ENCODE measurements at places on chromosomes 5 and 9. TPM values are rescaled to one million over a fixed set of nuclear protein-coding genes. Genes with fewer than 3 reads are reported as not detected.

Gene PCDHGB1
- 2.7 TPM for total RNA-seq

- H3K36me3 ChIP-seq, result no peaks in the 10 kb centered on the region
- no peak overlapping the region for H3K27ac ChIP-seq
- no peaks in the 10 kb centered on the region for H3K4me1 ChIP-seq
Observed at GRCh38 chr9:128716581-128717254, 7.2 kb downstream of the ZDHHC12 start.

GRCh38 chr5:177987326-177987725 is 8.7 kb downstream of the PROP1 start:
- no peak for DNase-seq
- H3K4me3 ChIP-seq, result no peak overlapping the region
- no peaks in the 10 kb centered on the region for H3K36me3 ChIP-seq
- H3K27ac ChIP-seq, result no peak overlapping the region
- peaks cover 8% of the 10 kb centered on the region for H3K27me3 ChIP-seq
- no peaks in the 10 kb centered on the region for H3K4me1 ChIP-seq

GRCh38 chr9:106878934-106879333 is 16.0 kb downstream of the ZNF462 start:
- no peaks in the 10 kb centered on the region for H3K27me3 ChIP-seq
- peaks cover 75% of the 10 kb centered on the region for H3K4me1 ChIP-seq
- no peak overlapping the region for H3K4me3 ChIP-seq
